RPMI7951 (cell line): ENCODE measurements at places on chromosomes 4 and X. TPM values are rescaled to one million over a fixed set of nuclear protein-coding genes. Genes with fewer than 3 reads are reported as not detected.

Gene CTAG2
- total RNA-seq = 0.29 TPM in 1 of 2 replicates, not detected in the other

Gene CT47A7
- total RNA-seq = not detected in 2 replicates

Gene GRPEL1
- total RNA-seq = 31.5 and 32.1 TPM in 2 replicates

Gene RS1
- total RNA-seq = not detected in 2 replicates

Gene EOLA1
- 11.3 and 13.5 TPM in 2 replicates for total RNA-seq

Gene ARX
- total RNA-seq = not detected in 2 replicates

Gene PRMT9
- 6.0 and 6.5 TPM in 2 replicates for total RNA-seq

Gene IL2
- total RNA-seq = not detected in 2 replicates

Gene FAM184B
- under 0.01 TPM in 2 replicates for total RNA-seq

Gene CTSO
- 4.7 and 5.0 TPM in 2 replicates for total RNA-seq

Gene LONRF3
- total RNA-seq = 0.78 and 1.4 TPM in 2 replicates

Gene CD40LG
- not detected in 2 replicates for total RNA-seq

Gene SULT1E1
- not detected in 2 replicates for total RNA-seq

Gene VSIG4
- not detected in 2 replicates for total RNA-seq

- peak; percentile 76 for DNase-seq
These were observed 42.8 kb upstream of the CHRNA9 start for GRCh38 chr4:40292313-40292759.

- no peak for DNase-seq
These were observed 150.1 kb downstream of the DHX15 start for GRCh38 chr4:24434241-24434640.

DNA sequence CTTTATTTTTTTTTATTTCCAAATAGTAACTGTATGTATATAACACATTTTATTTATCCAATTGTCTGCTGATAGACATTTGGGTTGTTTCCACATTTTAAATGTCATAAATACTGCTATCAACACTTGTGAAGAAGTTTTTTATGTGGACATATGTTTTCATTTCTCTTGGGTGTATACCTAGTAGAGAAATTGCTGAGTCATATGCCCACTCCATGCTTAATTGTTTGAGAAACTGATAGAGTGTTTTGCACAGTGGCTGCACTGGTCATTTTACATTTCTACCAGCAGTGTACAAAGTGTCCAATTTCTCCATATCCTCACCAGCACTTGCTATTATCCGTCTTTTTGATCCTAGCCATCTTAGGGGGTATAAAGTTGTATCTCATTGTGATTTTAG is 567.8 kb downstream of the GBA3 start:
- DNase-seq = peak; percentile 6

DNA sequence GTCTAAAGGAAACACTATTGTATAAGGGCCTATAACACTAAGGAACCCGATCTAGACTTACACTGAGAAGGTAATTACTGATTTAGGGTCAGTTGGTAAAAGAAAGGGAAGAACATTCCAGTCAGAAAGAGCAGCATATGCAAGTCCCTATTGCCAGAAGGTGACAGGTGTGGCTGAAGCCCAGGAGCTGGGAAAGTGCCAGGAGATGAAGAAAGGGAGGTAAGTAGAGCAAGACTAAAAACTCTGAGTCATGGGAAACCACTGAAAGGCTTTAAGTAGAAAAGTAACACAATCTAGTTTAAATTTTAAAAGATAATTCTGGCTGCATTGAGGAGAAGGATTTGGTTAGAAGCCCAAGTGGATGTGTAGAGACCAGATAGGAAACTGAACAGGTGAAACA is 77.7 kb upstream of the INTU start:
- no peak for DNase-seq

DNA sequence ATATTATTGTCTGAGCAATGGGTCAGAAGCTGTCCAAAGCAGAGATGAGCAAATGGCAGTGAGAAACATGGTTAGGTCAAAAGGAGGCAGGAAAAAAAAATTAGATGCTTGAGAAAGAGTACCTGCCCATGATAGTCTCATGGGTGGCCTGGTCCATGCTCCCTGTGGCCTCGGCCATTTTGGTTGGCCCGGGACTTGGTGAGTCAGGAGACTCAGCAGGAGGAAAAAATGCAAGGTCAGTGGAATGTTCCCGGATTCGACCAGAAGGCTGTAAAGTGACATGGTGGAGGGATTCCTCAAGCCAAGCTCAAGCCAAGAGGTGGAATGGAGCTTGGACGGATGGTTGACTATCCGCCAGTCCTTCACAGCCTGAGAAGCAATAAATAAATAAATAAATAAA is 236.7 kb downstream of the ASMT start:
- DNase-seq = peak; percentile 49

- DNase-seq = peak; percentile 10
These were observed 72.3 kb downstream of the SLIT2 start for GRCh38 chr4:20323991-20324390.

DNA sequence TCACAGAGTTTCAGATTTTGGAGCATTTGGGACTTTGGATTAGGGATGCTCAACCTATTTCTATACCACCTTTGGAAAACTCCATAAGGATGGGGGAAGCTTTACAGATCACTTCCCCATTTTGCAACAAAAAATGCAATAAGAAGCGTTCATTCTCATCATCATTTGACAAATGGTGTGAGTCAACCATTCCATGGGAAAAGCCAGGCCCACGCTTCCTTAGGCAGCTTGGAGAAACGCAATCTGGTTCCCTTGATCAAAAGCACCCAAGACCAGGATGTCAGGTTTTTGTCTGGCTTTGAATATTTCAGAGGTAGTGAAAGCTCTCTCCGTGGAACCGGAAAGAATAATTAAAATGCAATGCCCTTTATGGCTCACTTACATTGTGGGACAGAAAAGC is 79.3 kb upstream of the C4orf50 start:
- no peak for DNase-seq

DNA sequence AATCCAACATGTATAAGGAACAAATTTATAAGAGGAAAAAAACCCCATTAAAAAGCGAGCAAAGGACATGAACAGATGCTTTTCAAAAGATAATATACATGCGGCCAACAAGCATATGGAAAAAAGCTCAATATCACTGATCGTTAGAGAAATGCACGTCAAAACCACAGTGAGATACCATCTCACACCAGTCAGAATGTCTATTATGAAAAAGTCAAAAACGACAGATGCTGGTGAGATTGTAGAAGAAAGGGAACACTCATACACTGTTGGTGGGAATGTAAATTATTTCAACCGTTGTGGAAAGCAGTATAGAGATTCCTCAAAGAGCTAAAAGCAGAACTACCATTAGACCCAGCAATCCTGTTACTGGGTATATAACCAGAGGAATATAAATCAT is 465.4 kb downstream of the TMA16 start:
- DNase-seq = no peak

DNA sequence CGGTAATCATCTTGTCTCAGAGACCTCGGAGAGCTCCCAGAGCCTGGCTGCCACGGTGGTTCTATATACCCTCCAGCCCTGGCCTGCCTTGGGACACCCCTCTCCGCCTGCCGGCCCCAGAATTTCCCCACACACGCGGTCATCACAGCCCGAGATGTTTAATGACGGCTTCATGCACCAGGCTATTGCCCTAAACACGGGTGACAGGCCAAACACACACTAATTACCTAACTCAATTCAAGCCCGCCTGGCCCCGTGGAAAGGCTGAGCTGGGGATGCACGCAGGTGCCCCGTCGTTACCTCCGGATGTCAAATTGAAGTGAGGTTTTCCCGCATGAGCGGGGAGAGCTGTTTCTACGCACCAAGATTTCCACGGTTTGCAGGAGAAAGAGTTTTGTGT is 72.9 kb upstream of the PPP2R3B start:
- no peak for DNase-seq

DNA sequence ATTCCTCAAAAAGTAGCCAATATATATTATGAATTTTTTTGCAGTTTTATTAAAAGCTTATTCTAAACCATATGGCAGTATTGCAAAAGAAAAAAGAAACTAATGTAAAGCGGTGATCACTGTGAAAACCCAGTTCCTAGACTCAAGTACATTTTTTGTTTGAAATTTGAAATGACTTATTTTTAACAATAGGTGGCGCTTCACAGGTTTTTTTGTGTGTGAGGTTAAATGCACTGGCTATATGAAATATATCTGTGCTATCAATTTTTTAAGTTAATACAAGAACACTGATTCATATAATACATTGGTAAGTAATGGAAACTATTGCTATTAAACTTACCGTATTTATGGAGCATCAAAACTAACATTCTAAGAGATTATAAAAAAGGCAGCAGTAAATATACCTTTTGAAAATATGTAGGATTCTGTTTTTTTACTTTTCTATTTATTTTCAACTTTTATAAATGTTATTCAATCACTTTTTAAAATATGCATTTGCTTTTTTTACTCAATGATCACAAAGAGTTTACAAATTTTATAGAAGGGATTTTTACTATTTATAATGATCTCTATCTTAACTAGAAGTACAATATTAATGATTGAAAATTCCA is 5.6 kb upstream of the SPRY1 start:
- DNase-seq = peak; percentile 23

DNA sequence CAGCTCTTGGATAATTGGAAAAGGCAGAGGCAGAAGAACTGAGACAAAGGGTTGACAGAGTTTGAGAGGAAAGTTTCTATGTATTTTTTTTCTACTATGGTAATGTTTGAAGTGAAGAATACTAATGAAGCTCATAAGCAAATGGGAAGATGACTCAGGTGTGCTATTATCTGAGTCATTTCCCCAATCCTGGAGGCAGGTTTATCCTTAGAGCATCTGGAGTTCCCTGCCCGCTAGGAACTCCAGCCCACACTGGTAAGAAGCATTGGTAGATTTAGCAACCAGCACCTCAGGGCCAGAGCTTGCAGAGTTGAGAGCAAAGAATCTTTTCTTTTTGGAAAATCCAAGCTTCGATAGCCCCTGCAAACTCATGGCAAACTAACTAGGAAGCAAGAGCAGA is 55.2 kb downstream of the DOCK11 start:
- no peak for DNase-seq

- DNase-seq = peak; percentile 57
These were observed 67.4 kb downstream of the APBB2 start for GRCh38 chr4:41146716-41147506.

DNA sequence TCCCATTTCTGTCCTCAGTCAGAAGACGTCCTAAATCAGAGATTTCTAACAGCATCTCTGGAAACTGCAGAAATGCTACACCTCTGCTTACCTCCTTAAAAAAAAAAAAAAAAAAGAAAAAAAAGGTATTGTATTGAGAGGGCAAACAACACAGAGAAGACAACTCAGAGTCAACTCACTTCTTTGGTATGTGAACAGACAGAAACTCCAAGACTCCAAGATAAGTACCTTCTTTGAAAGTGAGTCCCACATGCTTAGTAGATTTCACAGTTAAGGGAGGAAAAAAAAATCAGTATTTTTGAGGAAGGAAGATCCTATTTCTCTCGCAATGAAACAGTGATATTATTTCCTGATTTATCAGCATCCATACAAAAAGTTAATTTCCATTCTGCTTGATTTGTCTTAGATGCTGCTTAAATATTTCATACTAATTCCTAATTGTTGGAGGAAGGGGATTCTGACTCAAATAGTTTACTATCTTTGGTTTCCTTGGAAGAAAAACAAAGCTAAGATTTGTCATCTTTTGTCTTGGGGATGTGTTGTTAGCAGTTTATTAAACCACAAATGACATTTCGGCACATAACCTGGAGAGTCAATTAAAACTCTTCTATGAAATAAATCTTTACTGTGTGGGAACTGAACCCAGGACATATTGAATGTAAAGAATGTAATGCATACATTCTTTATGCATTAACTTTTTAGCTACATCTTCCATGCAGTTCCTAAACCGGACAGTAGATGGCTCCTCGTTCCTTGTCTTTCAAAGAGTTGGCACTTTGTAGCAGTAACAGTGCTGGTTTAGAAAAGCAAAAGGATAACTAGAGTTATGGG is 4.7 kb downstream of the RASGEF1B start:
- DNase-seq = peak; percentile 50

GRCh38 chr4:71558248-71558647 is 219.4 kb downstream of the SLC4A4 start:
- no peak for DNase-seq

DNA sequence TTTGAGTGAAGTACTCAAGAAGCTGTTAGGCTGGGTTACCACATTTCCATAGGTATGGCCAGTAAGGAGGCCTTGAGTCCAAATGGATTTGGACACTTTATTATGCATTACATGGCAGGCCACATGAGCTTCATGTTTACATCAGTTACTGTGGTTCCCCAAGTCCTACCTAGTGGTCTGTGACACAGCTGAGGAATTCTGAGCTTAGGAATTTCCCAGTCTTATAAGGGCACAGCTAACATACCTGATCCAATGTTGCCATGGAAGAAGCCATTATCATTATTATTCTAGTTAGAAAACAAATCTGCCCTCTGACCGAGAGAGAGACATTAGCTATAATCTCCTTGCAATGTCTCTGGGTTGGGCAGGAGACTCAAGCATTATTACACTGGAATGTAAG is 174.4 kb upstream of the NUDT10 start:
- DNase-seq = no peak

GRCh38 chrX:121558886-121559285 is 511.5 kb downstream of the GLUD2 start:
- DNase-seq = no peak

GRCh38 chr4:153418558-153418957 is 47.6 kb upstream of the TMEM131L start:
- DNase-seq = peak; percentile 83

GRCh38 chr4:126986828-126987227 is 645.9 kb upstream of the INTU start:
- peak; percentile 48 for DNase-seq

- no peak for DNase-seq
These were observed 719.2 kb downstream of the FSTL5 start for GRCh38 chr4:161444626-161445025.

DNA sequence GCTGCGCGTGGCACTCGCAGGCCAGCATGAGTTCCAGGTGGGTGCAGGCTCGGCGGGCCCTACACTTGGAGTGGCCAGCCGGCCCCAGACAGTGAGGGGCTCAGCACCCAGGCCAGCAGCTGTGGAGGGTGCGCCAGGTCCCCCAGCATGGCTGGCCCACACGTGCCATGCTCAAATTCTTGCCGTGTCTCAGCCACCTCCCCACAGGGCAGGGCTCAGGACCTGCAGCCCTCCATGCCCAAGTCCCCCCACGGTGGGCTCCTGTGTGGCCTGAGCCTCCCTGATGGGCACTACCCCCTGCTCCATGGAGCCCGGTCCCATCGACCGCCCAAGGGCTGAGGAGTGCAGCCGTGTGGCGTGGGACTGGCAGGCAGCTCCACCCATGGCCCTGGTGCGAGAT is 210.2 kb downstream of the COX7B2 start:
- no peak for DNase-seq

- DNase-seq = peak; percentile 21
These were observed 115.7 kb upstream of the MXRA5 start for GRCh38 chrX:3462166-3462508.

GRCh38 chrX:631802-632365 is 1.3 kb downstream of the SHOX start:
- no peak for DNase-seq

- DNase-seq = no peak
These were observed 191.8 kb upstream of the S100G start for GRCh38 chrX:16458208-16458607.

DNA sequence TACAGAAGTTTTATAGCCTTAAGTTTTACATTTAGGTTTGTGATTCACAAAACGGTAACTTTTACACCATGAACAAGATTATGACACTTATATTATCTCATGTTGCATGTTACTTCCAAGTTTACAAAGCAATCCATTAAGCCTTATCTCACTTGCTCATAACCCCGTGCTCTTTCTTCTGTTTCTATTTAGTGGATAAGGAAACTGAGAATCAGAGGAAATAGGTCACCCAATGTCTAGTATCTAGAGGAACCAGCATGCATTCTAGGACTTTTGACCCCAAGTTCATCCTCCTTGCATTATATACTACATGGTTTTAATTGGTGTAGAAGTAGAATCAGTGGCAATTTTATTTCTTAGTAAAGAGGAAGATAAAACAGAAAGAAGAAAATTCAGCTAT is 67.0 kb upstream of the ANXA3 start:
- no peak for DNase-seq
